ENCODE measurements at places on chromosomes 2 and 18.

GRCh38 chr18:80034852-80035406 lies 695 bp downstream of the RBFA start:
- peak; percentile 12 for DNase-seq

- DNase-seq, result peak; percentile 80
Measured at GRCh38 chr18:13369756-13370510, 151.4 kb downstream of the LDLRAD4 start.

DNA sequence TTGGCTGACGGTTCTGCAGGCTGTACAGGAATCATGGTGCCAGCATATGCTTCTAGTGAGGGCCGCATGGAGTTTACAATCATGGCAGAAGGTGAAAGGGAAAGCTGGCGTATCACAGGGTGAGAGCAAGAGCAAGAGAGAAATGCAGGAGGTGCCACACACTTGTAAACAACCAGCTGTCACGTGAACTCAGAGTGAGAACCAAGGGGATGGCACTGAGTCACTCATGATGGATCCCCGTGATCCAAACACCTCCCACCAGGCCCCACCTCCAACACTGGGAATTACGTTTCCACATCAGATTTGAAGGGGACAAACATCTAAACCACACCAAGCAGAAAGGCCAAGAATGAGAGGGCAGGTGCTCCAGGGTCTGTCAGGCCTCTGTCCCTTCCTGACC lies 185.0 kb upstream of the PID1 start:
- no peak for DNase-seq

DNA sequence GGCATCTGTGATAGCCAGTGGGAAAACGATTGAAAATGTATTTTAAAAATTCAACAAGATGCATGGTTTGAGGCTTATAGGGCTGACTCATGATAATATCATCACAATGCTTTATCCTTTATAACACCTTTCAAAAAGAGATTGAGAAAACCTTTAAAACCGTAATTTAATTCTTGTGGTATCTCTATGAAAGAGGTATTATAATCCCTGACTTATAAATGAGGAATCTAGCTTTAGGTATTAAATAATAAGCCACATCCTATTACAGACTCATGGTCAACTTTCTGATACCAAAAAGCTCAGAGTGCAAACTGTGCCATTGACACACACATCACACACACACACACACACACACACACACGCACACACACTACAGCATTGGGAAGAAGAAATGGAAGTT lies 134.6 kb upstream of the RAB12 start:
- no peak for DNase-seq

DNA sequence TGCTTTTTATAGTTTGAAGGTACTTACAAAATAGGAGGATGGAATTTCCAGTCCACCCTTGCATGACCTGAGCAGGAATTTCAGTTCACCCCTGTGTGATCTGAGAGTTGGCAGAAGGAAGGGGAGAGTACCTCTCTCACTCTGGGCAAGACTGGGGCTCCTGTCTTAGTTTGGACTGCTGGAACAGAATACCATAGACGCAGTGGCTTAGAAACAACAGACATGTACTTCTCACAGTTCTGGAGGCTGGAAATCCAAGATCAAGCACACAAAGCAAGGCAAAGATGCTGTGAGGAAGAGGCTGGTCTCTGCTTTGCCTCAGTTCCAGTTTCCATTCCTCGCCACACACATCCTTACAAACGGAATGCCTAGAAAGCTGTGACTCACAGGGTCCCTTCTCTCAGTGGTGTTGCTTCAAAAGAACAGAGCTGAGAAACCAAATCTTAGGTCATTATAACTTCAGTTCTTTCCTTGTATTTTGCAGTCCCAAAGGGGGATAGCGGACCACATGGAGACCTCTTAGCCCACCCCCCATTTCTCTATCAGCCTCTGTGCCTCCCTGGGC lies 108.8 kb upstream of the HAAO start:
- peak; percentile 78 for DNase-seq

DNA sequence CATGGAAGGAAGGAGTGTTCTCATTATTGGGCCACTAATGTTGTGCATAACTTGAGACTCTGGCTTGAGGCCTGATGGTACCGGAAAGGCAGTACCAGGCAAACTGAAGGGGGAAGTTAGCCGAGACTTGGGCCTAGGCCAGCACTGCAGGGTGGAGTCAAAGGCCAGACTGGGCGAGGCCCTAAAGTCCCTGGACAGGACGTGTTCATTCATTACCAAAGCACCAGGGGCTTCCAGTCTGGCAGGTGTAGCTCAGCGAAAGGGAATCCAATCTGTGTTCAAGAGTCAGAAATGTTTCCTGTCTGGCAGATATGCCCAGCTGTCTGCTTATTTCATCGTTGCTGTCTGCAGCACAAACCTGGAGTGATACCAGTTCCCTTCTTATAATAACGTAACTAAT lies 4.7 kb upstream of the ITSN2 start:
- no peak for DNase-seq

- peak; percentile 96 for DNase-seq
Measured at GRCh38 chr2:120934574-120935338, 199.1 kb downstream of the GLI2 start.

DNA sequence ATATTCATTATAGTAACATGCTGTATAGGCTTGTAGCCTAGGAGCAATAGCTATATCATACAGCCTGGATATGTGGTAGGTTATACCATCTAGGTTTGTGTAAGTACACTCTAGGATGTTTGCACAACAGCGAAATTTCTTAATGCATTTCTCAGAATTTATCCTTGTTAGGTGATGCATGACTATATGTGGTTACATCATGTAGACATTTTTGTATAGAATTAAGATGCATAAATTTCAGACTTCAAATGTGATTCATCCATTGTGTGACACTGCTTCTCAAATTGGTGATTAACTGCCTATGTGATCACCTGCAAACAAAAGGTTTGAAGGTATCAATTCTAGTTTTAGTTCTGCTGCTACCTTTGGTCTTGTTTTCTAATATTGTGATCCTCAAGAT lies 1787.0 kb upstream of the PIK3C3 start:
- DNase-seq, result no peak

DNA sequence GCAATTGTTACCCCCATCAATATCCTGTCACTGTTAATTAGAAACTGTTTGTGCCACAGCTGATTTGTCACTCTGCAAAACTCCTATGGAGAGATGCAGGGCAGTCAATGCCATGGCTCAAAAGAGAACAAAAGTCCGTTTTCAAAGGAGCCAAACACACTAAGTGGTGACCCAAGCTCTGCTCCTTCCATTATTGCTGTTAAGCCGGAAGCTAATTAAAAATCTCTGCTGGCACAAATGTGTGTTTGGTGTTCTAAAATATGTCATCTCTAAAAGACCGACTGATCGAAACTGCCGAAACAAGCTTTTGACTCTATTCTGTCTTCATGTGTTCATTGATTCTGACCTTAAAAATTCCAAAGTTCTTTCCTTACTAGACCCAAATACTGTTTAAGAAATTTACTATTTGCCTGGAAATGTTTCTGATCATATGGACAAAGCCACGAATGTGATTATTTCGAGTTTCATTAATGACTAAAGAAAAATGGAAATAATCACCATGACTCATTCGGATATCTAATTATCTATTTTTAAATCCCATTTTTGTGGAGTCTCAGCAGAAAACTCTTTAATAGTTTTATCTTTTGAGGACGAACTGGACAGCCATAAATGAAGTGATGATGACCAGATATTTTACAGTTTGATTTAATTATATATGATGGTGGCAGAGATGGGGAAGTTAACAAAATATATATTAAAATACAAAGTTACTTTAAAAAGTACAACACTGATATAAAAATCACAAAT lies 287.6 kb downstream of the SOCS6 start:
- DNase-seq, result no peak

- DNase-seq, result peak; percentile 87
Measured at GRCh38 chr2:221461901-221462300, 110.2 kb downstream of the EPHA4 start.

- no peak for DNase-seq
Measured at GRCh38 chr2:75952173-75952572, 241.5 kb upstream of the GCFC2 start.

DNA sequence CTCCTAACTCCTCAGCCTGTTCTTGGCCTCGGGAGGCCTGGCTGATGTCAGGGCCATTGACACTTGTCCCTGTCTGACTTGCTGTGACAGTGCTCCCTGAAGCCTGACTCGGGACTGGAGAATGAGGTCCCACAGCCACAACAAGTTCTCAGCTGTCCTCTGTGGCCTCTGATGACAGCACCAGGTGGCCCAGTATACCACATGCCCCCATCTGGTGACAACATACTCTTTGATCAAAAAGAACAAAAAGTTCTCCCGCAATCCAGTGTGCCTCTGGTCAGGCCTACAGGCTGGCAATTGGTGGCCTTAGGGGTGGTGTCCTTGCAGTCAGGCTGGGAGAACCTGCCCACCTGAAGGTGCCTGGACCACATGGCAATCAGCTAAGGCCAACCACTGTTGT lies 102.6 kb downstream of the SEPTIN10 start:
- DNase-seq, result no peak

GRCh38 chr2:46576875-46577274 lies 97.5 kb downstream of the TMEM247 start:
- no peak for DNase-seq

DNA sequence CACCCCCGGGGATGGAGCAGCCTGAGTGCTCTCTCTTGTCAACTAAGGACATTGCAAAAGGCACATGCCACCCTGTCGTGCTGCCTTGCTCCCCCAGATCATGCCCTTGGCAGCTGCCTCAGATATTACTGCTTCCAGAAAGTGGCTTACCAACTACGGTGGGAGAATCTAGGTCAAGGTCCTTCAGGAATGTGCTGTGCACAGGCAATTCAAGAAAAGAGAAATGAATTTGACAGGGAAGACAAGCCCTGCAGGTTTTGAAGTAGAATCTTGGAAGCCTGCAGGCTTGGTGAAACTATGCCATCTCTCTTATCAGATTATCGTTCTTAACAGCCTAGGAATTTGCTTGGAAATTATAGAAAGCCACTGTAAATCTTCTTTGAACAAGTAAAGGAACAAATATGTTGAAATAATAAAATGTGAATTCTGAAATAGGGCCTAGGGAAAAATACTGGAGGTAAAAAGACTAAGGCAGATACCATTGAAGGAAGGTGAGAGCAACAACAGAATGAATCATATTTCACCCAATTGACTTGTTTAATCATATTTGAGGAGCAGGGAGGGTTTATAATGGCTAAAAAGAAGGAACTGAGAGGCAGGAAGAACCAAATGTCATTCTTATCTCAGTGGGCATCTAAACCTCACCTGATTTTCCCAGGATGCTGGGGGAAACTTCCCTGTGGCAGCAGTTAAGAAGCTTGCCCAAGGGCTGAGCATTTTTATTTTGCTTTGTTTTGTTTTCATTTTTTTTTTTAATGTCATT lies 94.0 kb upstream of the GLS start:
- no peak for DNase-seq

- DNase-seq, result no peak
Measured at GRCh38 chr2:235917506-235917905, 250.7 kb downstream of the GBX2 start.

DNA sequence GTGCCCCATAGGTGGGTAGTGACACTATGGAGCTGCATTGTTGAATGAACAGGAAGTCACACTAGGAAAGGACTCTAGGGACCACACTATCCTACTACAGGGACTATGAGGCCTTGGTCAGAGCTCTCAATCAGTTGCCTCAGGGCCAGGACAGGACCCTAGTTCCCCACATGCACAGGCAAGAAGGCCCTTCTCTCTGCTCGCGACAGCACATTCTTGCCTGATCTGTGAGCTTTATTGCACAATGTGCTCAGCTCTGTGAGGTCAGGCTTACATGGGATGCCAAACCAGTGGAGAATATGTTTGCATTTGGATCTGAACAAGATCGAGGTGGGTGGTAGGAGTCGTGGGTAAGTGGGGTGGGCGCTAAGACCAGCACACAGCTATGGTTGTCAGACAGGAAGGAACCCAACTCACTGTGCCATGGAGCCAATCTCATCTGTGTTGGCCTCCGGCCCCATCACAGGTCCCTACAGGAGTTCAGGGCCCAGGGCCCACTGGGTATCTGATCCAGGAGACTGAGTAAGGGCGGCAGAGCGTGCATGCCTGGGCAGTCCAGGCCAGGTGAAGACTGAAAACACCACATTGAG lies 8.0 kb downstream of the PCARE start:
- DNase-seq, result peak; percentile 41

All from fibroblast of lung (primary cell).